AG10803 (cell line): ENCODE measurements at places on chromosomes 11 and 22.

DNA sequence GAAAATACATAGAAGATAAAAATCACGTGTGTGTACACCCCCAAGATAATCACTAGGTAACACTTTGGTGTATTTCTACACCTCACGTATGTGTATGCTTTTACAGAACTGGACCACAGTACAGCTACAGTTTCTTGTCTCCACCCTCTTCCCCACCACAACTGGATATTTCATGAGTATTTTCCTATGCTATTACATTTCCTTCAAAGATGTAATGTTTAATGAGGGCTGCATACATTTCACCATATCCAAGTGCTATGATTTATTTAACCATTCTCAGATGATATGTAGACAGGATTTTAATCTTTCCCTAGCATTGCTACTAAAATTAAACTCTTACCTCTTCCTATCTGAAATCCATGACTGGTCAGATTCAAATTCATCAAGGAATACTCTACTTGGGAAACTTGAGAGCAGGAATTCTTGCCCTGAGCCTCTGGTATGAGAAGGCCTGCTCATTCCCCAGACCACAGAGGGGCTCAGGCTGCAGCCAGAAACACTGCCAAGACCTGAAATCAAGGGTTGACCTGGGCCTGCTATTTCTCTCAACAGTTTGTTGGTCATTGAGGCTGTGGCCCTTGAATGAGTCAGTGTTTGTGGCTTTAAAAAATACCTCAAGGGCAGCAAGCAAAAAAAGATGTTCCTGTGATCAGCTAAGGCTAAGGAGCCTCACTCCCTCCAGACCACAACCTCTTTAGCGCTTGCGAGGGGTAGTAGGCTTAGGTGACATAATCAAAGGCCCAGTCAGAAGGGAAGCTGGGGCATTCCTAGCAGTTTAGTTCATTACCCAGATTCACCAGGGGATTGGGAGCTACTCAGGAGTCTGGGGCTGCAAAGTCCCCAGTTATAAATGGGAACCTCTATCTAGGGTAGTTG lies 55.5 kb downstream of the ABTB2 start:
- DNase-seq = peak; percentile 98

- DNase-seq = no peak
Measured at GRCh38 chr11:44446366-44446762, 119.1 kb upstream of the CD82 start.

- no peak for DNase-seq
Measured at GRCh38 chr22:41976070-41976901, 7.0 kb downstream of the SEPTIN3 start.

DNA sequence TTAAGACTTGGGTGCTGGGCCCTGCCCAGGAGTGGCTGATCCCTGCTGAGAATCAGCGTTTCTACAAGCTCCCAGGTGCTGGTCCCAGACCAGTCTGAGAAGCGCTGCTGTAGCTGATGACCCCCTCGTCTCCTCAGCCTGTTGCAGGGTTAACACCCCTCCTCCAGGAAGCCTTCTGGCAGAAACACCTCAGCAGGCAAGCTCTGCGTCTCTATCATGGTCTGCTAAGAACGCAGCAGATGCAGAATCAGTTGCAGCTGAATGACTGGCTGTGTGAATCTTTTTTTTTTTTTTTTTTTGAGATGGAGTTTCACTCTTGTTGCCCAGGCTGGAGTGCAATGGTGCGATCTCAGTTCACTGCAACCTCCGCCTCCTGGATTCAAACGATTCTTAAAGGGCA lies 132.5 kb downstream of the CACNA1I start:
- no peak for DNase-seq

DNA sequence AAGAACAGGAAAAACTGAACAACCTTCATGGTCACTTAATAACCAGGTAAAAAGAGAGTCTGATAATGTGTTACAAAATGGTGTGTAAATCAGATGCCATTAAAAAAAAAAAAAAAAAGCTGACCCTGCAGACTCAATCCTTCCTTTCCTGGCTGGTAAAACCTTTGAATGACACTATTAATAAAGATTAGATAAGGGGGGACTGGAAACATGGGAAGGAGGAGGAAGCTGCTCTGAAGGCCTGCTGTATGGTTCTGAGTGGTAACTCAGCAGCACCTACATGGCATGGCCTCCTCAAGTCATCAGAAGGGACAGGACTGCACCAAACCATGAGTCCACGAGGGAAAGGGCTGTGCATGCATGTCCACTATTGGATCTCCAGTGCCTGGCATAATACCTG lies 18.0 kb upstream of the SWAP70 start:
- DNase-seq = no peak

DNA sequence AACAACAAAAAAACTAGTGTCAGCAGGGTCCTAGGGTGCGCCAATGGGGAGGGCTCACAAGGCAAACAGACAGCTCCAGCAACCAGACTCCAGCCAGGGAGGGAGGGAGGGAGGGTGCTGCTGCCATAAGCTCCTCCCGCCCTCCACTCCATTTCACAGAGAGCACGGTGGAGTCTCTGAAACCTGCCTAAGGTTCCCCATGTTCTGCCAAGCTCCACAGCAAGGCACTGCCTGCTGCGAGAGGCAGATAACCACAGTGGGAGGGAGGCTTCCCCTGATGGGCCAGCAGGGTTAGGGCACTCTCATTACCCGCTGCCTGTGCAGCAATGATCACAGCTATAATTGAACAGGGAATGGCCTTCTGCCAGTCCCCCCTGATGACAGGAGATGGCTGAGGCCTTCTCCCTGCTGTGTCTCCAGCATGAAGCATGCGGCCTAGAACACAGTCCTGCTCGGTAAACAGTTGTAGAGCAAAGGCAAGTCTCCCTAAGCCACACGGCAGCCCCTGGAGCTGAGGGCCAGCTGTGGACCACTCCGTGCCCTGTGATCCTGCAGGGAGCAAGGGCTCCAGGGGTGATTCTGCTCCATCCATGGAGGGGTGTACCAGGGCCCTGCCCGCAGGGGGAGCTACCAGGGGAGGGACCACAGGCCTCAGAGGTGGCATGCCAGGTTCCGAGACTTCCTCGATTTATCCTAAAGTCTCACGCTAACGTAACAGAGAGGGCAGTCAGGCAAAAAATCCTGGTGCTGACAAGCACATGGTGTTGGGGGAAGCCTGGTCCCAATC lies 42.9 kb downstream of the PC start:
- no peak for DNase-seq

GRCh38 chr11:28729339-28729738 lies 621.2 kb downstream of the METTL15 start:
- DNase-seq = no peak

GRCh38 chr11:81840380-81840779 lies 893.3 kb downstream of the FAM181B start:
- no peak for DNase-seq

GRCh38 chr22:46050916-46051614 lies 74.1 kb upstream of the WNT7B start:
- DNase-seq = no peak

DNA sequence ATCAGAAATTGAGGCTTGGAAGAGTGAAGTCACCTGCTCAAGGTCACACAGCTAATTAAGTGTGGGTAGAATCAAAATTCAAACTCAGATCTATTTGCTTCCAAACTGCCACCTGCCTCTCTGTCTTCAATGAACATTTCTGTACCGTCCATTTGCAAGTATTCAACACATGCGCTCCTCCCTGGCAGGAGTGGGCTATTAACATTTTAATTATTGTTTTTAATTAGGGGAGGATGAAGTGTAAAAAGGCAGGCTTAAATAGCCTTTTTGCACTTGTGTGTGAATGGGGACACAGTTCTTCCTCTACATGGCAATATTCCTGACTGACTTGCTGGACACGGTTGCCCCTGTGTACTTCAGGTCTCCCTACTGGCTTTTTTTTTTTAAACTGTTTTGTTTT lies 114.4 kb upstream of the NARS2 start:
- no peak for DNase-seq

DNA sequence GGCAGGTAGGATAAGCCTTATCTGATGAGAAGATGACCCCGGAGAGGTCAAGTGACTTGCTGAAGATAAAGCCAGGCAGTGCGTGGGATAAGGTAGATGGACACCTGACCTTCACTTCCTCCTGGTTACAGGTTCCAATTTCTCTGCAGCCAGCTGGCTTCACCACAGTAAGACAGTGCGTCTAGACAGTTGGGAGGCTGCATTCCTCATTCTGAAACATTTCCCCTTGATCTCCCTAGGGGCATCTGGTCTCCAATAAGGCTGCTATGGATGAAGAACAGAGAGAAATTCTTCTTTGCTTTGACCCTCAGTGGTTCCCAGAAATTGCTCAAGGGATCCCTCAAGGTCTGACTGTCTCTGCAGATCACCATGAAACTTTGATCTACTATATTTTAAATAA lies 211.3 kb downstream of the MYO18B start:
- no peak for DNase-seq

GRCh38 chr11:12529041-12529440 lies 145.2 kb upstream of the TEAD1 start:
- DNase-seq = no peak

GRCh38 chr11:44453871-44454270 lies 111.6 kb upstream of the CD82 start:
- no peak for DNase-seq

DNA sequence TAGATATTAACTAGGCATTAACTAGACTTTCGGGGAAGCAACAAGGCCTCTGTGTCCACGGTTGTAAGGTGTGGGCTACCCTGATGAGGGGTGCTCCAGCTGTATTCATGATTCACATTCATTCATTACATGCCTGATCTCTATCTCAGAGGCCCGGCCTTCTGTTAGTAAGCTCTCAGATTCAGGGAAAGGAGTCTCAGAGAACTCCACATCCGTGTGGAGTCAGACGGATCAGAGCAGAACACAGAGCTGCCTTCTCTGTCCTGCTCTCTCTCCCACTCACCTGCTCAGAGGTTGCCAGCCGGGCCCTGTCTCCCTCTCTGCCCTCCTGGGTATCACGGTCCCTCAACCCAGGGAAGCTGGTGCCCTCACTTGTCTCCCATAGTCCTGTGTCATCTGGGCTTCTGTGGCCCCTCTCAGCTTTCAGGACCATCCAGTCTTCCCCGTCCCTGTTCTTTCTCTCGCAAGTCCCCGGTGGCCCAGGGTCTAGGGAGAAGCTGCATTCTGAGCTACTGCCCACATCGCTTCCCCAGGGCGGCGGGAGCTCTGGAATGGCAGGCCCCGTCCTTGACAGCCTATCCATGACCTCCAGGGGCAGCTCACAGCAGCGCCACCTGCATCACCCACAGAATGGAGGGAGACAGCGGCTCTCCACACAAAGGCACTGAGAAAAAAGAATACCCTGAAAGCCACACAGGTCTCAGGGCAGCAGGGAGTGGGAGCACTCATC lies 4.3 kb downstream of the TP53AIP1 start:
- DNase-seq = no peak

DNA sequence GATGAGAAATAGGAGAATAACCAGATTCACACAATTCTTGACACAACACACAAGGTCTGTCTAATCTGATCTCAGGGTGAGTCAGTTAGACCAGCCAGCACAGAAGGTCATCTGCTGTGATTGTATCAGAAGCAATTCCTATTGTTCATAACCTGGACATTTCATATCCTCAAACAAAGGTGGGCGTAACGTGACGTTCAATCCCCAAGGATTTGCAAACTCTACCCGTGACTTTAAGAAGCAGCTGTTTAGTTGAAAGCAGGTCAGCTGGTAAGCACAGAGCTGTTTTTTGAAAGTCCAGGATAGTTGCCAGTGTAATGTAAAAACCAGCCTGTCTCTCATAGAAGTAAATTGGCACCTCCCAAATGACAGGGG lies 385.1 kb downstream of the DCDC1 start:
- DNase-seq = peak; percentile 60

DNA sequence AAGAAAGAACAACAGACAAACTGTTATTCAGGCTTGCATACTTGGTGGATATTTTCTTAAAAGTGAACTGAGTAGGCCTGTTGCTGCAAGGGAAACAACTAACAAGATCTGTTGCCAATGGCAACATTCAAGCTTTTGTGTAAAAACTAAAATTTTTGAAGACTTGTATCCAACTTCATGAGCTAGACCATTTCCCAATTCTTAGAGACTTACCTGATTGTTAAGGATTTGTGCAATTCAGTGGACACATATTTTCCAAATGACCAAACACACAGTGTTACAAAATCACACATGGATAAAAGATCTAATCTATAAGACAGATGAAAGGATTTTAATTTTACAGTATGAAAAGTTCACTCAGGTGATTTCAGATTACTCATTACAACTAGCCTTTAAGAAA lies 564.1 kb downstream of the CNTN5 start:
- DNase-seq = no peak

DNA sequence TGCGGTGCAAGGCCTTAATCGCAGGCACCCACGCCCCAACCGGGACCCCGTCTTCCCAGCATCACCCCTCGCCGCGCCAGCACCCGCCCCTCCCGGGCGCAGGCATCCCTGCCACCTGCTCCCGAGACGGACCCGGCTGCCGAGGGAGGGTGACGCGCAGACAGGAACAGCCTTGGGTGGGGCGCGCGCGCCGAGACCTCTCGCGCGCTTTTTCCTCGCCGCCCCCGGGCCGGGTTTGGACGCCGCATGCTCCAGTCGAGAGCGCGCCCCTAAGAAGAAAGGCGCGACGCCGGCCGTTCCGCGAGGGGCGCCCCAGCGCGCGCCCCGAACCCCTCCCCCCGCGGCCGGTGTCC lies 504 bp downstream of the CFL1 start:
- DNase-seq = no peak

GRCh38 chr22:19786264-19786585 lies 25.6 kb downstream of the TBX1 start:
- DNase-seq = no peak

DNA sequence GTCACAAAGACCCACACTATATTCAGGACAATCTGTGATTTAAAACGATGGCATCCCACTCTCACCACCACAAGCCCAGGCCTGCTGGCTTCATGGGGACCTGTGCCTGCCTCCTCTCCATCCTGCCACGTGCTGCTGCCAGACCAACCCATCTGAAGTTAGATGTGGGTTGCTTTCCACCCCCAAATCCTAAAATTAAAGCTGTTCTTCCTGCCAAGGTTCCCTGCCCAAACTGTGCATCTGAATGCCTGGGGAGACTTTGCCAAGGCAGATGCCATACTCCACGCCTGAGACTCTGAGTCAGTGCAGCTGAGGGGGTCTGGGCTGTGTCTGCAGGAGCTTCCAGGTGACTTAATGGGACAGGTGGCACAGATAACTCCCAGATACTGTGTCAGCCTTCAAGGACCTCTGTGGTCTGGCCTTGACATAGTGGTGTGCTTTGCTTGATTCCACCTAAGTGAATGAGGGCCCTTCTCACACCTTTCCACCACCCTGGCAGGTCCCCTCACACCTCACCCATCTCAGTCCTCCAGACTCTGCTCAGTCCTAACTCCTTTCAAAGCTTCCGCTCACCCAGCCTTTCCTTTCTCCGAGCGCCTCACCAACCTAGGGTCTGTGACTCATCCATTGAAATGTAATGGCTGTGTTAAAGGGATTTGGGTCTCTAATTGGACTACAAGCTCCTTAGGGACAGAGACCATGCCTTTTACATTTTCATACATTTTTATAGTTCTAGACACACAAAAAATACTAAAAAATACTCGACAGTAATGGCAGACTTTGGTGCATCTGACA lies 18.6 kb downstream of the ADAMTS8 start:
- no peak for DNase-seq

GRCh38 chr11:61839742-61840141 lies 11.6 kb downstream of the FADS2 start:
- DNase-seq = no peak

GRCh38 chr11:35714882-35715627 lies 52.5 kb downstream of the TRIM44 start:
- peak; percentile 54 for DNase-seq
